ENCODE measurements at places on chromosomes 11 and 22.

DNA sequence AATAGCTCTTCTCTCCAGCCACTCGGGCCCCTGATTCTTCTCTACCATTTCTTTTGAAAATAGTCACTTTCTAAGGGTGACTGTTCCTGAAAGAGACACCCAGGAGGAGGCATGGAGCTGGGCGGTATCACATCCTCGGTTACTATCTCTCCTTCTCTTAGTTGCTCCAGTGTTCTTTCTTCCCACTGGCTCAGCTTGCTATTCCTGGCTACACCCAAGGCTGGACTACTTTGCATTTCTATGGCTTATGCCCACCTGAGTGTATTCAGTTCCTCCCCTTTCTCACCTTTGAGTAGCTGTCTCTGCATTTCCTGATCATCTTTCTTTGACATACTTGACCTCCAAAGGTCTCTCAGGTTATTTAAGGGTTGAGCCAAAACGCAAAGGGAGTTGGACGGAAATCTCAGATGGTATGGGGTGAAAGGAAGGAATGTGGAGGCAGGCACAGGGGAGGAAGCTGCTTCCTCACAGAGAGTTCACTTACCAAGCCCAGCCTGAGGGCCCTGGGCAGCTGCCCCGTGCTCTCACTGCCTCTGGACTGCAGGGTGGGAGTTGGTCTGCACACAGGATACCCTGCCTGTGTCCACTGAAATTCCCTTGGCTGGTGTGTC lies 155.7 kb downstream of the SNX19 start:
- no peak for DNase-seq

- DNase-seq: peak; percentile 52
Measured at GRCh38 chr11:77501758-77502157, 27.9 kb upstream of the PAK1 start.

DNA sequence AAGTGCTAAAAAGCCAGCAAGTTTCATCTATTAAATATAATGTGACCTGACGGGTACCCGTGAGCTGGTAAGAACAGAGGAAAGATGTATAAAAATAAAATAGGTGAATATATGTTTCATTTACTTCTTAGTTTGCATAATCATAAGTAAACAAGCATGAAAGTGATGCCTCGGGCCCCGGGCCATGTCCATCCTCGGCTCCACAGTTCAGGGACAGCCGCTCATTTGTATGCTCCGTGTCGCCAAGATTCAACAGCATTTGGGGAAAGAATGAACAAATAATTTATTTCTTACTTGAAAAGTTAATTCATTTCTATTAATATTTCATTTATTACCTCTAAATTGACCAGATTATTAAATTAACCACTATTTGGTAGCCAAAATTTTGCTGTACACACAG lies 251.8 kb downstream of the NTM start:
- DNase-seq: no peak

DNA sequence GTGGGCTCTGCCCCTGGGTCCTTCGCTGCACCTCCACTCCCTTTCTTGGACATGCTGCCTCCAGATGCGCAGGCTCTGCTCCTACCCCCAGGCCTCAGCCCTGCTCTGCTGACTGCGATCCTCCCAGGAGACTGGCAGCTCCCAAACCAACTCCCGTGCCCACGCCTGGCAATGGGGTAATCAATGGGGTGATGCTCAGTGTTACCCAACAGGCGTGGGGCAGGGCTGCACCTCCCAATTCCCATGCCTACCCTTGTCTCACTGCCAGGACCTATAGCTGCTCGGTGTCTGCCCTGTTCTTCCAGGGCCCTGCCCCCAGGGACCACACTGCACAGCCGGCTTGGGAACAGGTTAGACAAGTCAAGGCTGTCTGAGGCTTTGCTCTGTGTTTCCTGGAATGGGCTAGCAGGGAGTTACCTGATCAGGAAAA lies at the start of gene ALDH3B2:
ALDH3B2 (minus strand) TSS at position 182 of the 430 bp plus-strand sequence. CDS start 7,688 bp downstream, outside the sequence.
- no peak for DNase-seq

- peak; percentile 83 for DNase-seq
Measured at GRCh38 chr22:22954656-22955055, 67.0 kb downstream of the IGLL5 start.

GRCh38 chr22:34414467-34415440 lies 494.5 kb upstream of the LARGE1 start:
- peak; percentile 90 for DNase-seq

DNA sequence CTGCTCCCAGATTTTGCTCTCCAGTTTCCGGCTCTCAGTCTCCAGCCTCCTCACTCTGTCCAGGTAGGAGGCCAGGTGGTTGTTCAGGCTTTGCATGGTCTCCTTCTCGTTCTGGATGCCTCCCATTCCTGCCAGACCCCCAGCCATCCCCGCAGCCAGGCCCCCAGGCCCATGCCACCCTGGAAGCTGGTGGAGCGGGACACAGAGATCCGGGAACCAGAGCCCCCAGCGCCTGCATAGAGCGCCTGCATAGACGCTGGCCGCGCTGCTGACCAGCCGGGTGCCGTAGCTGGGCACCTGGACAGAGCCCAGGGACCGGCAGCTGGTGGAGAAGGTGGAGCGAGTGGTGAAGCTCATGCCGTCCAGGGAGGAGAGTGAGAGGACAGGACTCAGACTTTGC lies 82.7 kb upstream of the LDLRAD3 start:
- DNase-seq: no peak

DNA sequence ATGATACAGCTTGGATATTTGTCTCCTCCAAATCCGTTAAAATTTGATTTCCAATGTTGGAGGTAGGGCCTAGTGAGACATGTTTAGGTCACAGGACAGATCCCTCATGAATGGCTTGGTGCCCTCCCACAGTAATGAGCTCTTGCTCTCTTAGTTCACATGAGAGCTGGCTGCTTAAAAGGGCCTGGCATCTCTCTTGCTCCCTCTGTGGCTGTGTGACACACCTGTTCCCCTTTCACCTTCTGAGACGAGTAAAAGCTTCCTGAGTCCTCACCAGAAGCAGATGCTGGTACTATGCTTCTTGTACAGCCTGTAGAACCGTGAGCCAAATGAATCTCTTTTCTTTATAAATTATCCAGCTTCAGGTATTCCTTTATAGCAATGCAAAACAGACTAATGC lies 3.5 kb downstream of the VPS37C start:
- DNase-seq: no peak

GRCh38 chr11:63874511-63874910 lies 35.6 kb downstream of the MARK2 start:
- DNase-seq: no peak

DNA sequence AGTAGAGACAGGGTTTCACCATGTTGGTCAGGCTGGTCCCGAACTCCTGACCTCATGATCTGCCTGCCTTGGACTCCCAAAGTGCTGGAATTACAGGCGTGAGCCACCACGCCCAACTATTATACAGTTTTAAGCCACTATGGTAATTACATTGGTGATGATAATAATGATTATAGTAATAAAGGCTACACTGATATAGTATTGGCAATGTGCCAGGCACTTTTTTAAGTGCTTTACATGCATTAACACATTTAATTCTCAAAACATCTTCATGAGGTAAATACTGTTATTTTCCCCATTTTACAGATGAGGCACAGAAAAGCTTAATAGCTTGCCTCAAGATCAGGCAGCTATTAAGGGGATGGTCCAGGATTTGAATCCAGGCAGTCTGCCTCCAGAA lies 222.5 kb downstream of the SOX6 start:
- no peak for DNase-seq

DNA sequence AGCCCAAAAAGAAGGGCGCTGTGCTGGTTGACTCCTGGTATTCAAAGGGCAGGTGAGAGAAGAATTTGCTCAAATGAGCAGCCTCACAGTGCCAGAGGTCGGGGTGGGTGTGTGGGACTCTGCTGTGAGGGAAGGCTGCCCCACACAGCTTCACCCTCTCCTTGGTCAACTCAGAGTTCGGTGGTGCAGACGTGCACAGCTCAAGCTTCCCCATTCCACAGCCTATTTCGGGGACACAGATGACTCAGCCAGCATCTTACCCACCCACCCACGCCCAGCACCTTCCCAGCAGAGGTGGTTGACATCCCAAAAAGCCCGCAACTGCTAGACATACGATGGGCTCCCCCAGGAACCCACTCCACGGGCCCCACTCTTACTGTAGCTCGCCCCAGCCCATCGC lies 46.5 kb upstream of the CCND1 start:
- DNase-seq: no peak

DNA sequence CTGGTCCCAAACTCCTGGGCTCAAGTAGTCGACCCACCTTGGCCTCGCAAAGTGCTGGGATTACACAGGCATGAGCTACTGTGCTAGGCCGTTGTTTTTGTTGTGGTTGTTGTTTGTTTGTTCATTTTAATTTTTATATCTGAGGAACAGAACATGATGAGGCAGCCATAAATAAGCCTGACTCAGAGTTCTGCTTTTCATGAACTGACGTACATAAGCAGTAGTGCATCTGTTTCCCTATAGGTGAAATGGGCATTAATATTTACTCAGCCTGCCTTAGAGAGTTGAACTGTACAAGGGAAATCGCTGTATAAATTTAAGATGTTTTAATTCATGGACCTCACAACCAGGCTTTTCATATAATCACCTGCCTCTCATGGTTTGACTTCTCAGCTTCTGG lies 80.5 kb downstream of the PDHX start:
- no peak for DNase-seq

DNA sequence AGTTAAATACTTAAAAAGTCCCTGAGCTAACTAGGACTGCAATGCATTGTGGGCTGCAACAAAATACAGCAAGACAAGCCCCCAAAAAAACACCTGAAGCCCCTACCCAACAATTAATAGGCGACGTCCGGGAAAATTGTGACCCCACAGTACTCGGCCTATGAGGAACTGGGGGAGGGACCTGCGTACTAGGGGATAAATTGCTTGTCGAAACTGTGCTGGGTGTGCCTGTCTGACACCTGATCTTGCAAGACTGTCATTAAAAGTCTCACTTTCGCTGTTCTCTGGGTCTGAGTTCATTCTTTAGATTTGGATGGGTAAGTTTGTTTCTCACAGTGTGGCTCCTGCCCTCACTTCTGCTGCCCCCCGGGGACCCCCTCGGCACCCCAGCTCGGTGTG lies 15.2 kb downstream of the TANGO2 start:
- no peak for DNase-seq

- DNase-seq: no peak
Measured at GRCh38 chr11:67646535-67647336, 3.8 kb downstream of the ACY3 start.

DNA sequence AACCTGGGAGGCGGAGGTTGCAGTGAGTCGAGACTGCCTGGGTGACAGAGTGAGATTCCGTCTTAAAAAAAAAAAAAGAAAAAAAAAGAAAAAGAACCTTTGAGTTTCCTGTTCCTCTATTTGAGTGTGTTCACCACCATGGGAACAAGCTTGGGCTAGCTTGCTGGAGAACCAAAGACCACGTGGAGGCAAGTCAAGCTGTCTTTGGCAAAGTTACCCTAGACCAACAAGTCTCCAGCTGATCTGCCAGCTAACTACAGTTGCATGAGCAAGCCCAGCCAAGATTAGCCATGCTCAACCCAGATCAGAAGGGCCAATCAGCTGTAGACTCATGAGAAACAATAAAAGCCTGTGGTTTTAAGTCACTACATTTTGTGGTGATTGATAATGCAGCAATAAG lies 29.7 kb downstream of the SLN start:
- no peak for DNase-seq

DNA sequence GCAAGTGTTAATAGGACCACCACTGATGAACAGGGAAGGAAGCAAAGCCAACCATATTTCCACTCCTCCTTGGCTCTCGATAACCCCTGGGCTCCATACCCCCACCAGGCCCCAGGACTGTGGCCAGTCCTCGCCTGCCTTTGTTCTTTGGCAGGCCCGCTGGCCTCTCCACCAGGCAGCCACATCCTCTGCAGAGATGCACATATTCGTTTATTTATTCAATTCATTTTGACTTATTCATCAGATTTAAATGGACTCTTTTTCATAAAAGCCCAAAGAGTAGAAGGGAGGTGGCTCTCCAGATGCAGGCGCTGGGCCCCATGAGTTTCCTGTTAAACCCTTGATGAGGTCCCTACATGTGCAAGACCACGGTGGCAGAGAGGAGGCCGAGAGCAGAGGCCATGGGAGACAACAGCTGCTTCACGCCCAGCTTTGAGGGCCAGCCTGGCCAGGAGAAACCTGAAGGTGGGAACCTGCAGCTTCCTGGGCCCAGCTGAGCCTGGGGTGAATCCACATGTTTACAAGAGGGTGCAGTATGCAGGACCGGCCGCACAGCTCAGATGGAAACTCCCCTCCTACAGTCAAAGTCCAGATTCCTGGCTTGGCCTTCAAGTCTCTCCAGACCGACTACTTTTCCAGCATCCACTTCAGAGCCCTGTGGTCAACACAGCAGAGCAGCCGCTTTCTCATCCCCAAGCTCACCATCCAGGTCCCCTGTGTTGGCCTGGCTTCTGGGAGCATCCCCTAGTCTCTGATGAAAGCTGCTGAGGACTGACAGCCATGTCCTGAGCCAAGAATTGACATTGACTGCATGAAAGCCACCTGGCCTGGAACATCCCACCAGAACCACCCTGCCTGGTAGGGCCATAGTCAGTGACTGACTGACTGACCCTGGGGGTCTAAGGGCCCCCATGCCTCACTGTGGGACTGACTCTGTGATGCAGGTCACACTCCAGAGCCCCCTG lies 39.7 kb upstream of the CCND1 start:
- DNase-seq: no peak

- no peak for DNase-seq
Measured at GRCh38 chr11:65530157-65530496, 5.2 kb downstream of the SCYL1 start.

DNA sequence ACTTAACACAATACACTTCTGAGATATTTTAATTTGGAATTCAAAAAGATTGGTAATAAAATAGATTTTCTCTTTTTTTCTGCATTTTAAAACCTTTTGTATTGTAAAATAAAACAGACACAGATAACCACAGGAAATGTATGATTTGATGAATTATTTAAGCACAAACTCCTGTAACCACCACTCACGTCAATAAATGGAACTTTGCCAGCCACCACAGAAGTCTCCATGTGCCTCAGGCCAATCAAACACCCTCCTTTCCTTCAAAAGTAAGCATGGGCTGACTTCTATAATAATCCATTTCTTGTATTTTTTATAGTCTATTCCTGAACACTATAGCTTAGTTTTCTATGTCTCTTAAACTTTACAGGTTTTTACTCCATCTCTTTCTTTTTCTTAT lies 721.7 kb downstream of the DLG2 start:
- DNase-seq: no peak

DNA sequence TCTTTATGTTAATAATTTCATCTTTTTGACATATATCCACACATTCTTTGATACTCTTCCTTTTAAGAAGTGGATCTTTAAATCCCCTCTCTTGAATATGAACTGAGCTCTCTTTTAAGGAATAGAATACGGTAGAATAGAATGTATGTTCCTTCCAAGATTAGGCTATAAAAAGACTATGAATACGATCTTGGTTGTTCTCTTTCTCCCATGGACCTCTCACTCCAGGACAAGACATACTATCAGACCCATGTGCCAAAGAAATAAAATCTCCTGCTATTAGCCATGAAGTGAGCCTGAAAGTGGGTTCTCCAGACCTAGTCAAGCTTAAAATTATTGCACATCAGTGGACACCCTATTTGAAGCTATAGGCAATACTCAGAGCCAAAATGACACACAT lies 392.2 kb upstream of the ANO3 start:
- no peak for DNase-seq

- DNase-seq: no peak
Measured at GRCh38 chr11:120221115-120221752, 10.4 kb downstream of the OAF start.

GRCh38 chr11:24093375-24093774 lies 403.5 kb upstream of the LUZP2 start:
- no peak for DNase-seq

GRCh38 chr11:95714843-95715776 lies 74.5 kb downstream of the FAM76B start:
- no peak for DNase-seq

Measured in hematopoietic multipotent progenitor cell (in vitro differentiated cells).